ENCODE measurements at places on chromosomes 11 and 22. TPM values are rescaled to one million over a fixed set of nuclear protein-coding genes. Genes with fewer than 3 reads are reported as not detected.

DCHS1 gene
- 0.24 TPM for total RNA-seq

PLEKHB1 gene
- total RNA-seq, result 1.3 TPM

OR8G1 gene
- not detected for total RNA-seq

TMEM135 gene
- 28.8 TPM for total RNA-seq

GGT1 gene
- 61.0 TPM for total RNA-seq

NAALADL1 gene
- 12.7 TPM for total RNA-seq

SLC35F2 gene
- 38.0 TPM for total RNA-seq

DNA sequence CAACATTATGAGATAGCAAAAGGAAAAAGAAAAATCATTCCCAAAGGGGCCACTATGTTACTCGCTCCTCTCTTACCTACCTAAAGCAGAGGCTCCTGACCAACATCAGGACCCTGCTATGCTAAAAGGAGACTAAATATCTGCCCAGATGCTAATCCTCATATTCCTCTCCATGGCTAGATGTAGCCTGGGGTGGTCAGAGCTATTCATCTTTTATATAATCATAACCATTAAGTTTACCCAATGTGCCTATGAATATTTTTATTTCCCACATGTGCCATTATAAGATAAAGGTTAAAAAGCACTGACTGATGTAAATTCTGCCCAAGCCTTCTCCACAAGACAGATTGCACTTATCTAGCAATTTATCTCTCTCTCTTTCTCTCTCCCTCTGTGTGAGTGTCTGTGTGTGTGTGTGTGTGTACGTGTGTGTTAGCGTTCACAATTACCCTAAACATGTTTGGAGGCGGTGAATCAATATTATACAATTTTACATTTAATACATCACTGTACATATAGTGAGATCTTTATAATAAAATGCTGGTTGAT lies 41.2 kb upstream of the ANO5 start:
- no peaks in the 10 kb centered on the region for H3K4me1 ChIP-seq
- DNase-seq, result no peak
- no peaks in the 10 kb centered on the region for H3K27me3 ChIP-seq
- no peak overlapping the region for H3K27ac ChIP-seq

- H3K4me1 ChIP-seq, result peaks cover 5% of the 10 kb centered on the region
- no peaks in the 10 kb centered on the region for H3K36me3 ChIP-seq
- no peaks in the 10 kb centered on the region for H3K27me3 ChIP-seq
- peak overlapping the region; percentile 86 for H3K27ac ChIP-seq
Measured at GRCh38 chr11:66857234-66857926, 516 bp downstream of the LRFN4 start.

DNA sequence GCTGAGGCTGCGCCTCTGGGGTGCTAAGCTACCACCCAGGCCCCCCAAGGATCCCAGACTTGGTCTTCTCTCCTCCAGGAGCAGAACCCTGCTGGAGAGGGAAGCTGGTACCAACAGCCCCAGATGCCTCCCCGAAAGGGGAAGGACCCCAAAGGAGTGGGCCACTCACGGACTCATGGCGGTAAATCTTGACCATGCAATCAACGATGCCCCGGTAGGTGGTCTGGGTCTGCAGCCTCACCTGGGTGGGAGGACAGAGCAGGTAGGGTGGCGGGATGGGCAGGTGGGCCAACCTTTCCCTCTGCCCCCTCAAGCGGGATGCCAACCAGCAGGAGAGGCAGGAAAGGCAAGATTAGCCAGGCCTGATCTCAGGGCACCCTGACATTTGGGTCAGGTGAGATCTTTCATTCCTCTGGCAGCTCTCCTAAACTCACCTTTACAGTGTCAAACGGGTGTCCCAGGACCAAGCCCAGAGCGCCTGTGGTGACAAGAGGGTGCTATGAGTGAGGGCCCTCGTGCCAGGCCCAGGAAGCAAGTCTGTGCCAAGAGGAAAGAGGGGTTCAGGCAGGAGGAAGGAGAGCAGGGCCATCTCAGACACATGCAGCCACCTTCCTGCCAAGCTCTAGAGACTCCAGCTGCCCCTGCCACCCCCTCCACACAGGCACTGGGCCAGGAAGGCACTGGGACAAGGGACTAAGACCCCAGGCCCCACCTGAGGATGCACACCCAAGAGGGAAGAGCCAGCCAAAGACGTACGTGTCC lies 2.6 kb downstream of the SLC25A45 start:
- no peak overlapping the region for H3K27ac ChIP-seq
- peak overlapping the region; percentile 19 for H3K4me3 ChIP-seq

DNA sequence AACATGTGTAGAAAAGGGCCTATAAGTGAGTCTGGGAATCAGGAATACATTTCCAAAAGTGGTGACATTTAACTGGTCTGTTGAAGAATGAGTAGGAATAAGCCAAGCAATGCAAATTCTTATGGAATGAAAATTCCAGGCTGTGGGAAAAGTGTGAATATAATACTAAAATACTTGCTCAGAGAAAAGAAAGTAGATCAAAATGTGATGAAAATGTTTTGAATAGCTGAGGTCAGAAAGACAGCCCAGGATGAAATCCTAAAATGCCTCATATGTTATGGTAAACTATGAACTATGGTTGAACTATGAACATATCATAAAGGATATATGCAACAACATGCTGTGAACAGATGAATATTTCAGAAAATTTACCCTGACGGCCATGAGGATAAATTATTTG lies 688.3 kb upstream of the FAT3 start:
- no peaks in the 10 kb centered on the region for H3K27me3 ChIP-seq
- no peaks in the 10 kb centered on the region for H3K36me3 ChIP-seq
- H3K27ac ChIP-seq, result no peak overlapping the region
- no peak for DNase-seq

- H3K27ac ChIP-seq, result no peak overlapping the region
- no peaks in the 10 kb centered on the region for H3K4me1 ChIP-seq
- H3K4me3 ChIP-seq, result no peak overlapping the region
- no peak for DNase-seq
Measured at GRCh38 chr22:45397806-45398205, 15.6 kb downstream of the SMC1B start.

DNA sequence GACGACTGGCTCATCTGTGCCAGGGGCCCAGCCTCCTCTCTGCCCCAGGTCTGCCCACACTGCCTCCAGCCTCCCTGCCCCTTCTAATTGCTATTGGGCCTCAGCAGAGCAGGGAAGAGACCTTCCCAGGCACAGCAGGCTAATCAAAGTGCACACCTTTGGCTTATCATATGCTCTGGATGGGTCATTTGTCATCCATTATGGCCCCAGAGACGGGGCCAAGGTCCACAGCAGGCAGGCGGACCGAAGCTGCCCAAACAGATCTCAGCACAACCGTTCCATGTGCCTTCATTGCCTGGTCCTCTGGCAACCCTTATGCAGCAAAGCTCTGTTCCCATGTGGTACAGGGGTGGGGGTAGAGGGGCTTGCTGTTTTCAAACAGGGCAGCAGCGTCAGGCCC lies 66.6 kb downstream of the TP53I11 start:
- no peak overlapping the region for H3K4me3 ChIP-seq
- DNase-seq, result no peak
- peaks cover 3% of the 10 kb centered on the region for H3K27me3 ChIP-seq

DNA sequence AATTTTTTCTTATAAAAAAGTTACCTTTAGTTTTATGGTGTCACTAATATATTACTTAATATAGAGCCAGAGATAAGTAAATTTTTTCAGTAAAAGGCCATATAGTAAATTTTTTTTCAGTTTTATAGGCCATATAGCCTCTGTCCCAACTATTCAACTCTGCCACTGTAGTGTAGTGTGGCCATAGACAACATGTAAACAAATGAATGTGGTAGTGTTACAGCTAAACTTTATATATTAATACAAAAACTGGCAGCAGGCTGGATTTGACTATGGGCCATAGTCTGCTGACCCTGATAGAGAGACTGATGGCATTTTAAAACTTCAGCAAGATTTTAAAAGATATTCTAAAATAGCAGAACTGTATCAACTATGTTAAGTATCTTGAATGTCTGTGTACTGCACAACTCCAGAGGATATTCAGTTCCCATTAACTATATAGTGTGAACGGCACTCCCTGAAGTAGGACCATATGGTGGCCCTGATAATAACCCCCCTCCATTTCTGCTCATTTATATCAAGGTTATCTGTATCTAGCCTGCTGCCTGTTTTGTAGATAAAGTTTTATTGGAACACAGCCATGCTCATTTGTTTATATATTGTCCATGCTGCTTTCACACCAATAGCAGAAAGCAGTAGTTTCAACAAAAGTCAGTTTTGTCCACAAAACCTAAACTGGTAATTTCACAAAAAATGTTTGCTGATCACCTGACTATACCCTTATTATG lies 71.6 kb downstream of the PRMT3 start:
- H3K36me3 ChIP-seq, result peaks cover 10% of the 10 kb centered on the region
- H3K27ac ChIP-seq, result no peak overlapping the region
- H3K27me3 ChIP-seq, result no peaks in the 10 kb centered on the region
- no peak for DNase-seq
- no peaks in the 10 kb centered on the region for H3K4me1 ChIP-seq
- H3K4me3 ChIP-seq, result no peak overlapping the region

DNA sequence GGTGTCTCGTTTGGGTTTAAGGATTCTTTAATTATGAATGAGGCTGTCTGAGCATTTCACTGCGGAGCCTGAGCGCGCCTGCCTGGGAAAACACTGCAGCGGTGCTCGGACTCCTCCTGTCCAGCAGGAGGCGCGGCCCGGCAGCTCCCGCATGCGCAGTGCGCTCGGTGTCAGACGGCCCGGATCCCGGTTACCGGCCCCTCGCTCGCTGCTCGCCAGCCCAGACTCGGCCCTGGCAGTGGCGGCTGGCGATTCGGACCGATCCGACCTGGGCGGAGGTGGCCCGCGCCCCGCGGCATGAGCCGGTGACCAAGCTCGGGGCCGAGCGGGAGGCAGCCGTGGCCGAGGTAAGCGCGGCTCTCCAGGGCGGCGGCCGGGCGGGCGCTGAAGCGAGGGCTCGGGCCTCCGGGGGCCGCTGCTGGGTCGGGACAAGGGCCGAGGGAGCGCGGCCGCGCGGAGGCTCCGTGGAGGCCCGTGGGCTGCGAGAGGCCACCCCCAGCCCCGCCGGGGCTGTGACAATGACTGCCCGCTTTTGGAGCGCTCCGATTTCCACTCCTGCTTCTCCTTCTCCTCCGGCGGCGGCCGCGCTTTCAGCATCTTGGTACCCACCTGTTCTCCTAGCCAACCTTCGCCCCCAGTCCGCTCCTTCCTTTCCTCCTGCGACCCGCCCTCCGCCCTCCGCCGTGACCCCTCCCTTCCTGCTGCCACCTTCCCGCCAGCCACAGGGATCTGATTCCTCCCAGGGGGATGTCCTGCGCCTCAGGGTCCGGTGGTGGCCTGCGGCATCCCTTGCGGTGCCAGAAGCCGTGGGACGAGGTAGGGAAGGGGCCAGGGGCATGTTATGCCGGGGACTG lies at the start of gene EXT2:
Gene EXT2, plus strand, starts transcription at position 173 of the 854 bp plus-strand sequence. CDS start 12,035 bp downstream, outside the sequence.
- peak within 1 kb of the TSS; percentile 50 for H3K27ac ChIP-seq
- peak; percentile 82 for DNase-seq
- H3K4me3 ChIP-seq, result peak within 1 kb of the TSS; percentile 87
- H3K4me1 ChIP-seq, result peaks cover 30% of the 10 kb centered on the region
- H3K27me3 ChIP-seq, result no peaks in the 10 kb centered on the region

DNA sequence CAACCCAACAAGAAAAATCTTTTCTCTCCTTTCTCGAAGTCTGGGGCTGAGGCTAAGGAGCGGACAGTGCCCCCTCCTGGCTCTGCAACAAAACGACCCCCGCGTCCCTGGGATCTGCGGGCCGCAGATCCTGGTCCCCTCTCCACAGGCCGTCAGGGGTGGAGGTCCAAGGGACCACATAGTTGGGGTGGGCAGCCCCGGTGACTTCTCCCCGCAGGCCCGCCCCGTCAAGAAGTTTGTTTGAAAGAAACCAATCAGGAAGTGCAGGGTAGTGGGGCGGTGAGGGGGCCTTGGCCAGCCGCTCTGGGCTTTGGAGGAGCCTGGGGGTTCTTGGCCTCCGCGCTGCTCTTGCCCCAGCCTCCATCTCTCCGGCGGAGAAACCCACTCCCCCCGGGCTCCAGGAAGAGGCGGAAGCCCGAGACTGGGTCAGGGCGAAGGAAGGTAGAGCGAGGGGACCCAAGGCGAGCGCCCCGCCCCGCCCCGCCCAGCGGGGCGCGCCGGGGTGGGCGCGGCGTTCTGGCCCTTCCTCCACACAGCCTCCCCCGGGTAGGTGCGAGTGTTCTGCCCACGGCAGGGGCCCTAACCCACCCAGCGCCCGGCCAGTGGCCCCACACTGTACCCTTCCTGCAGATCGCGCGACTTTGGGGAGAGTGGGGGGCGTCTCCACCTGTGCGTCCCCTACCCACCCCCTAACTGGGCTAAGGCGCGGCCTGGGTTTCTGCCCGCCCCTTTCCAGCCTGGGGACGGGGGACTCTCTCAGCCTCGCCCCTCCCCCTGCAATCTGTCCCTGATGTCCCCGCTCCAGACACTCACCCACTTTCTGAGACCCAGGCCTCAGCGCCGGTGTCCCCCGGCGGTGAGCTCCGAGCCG lies 1.3 kb downstream of the TP53I11 start:
- peaks cover under 1% of the 10 kb centered on the region for H3K4me1 ChIP-seq
- H3K27me3 ChIP-seq, result peaks cover 22% of the 10 kb centered on the region
- no peaks in the 10 kb centered on the region for H3K36me3 ChIP-seq
- peak overlapping the region; percentile 51 for H3K4me3 ChIP-seq
- DNase-seq, result no peak
- H3K27ac ChIP-seq, result no peak overlapping the region

- no peaks in the 10 kb centered on the region for H3K27me3 ChIP-seq
- no peaks in the 10 kb centered on the region for H3K4me1 ChIP-seq
- H3K36me3 ChIP-seq, result no peaks in the 10 kb centered on the region
- H3K27ac ChIP-seq, result no peak overlapping the region
- no peak overlapping the region for H3K4me3 ChIP-seq
Measured at GRCh38 chr11:112722876-112723275, 238.3 kb upstream of the NCAM1 start.

GRCh38 chr11:125286486-125286885 lies 121.9 kb downstream of the PKNOX2 start:
- no peak overlapping the region for H3K27ac ChIP-seq
- no peaks in the 10 kb centered on the region for H3K36me3 ChIP-seq
- DNase-seq, result no peak
- no peaks in the 10 kb centered on the region for H3K4me1 ChIP-seq
- H3K27me3 ChIP-seq, result peaks cover 3% of the 10 kb centered on the region

- peaks cover 9% of the 10 kb centered on the region for H3K27me3 ChIP-seq
- DNase-seq, result no peak
- no peak overlapping the region for H3K27ac ChIP-seq
Measured at GRCh38 chr11:10263929-10264328, 30.1 kb downstream of the SBF2 start.

- DNase-seq, result no peak
- no peaks in the 10 kb centered on the region for H3K4me1 ChIP-seq
- no peak overlapping the region for H3K4me3 ChIP-seq
- no peak overlapping the region for H3K27ac ChIP-seq
- peaks cover 5% of the 10 kb centered on the region for H3K27me3 ChIP-seq
- H3K36me3 ChIP-seq, result no peaks in the 10 kb centered on the region
Measured at GRCh38 chr22:42758931-42759629, 38.4 kb upstream of the A4GALT start.

DNA sequence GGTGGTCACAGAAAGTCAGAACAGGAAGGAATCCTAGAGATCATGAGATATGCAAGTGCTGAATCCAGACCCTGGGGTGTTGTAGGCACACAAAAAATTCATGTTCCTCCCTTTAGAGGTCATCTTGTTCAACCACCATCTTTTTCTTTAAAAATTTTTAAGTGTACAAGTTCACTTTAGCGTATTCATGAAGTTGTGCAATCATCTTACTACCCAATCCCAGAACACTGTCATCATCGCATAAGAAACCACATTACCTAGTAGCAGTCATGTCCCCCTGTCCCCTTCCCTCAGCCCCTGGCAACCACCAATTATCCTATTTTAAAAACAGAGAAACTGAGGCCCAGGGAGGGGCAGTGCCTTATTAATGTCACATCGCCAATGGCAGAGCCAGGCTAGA lies 20.3 kb upstream of the WNT11 start:
- H3K27me3 ChIP-seq, result peaks cover 16% of the 10 kb centered on the region
- no peak overlapping the region for H3K4me3 ChIP-seq
- peaks cover 15% of the 10 kb centered on the region for H3K4me1 ChIP-seq
- no peak overlapping the region for H3K27ac ChIP-seq
- H3K36me3 ChIP-seq, result no peaks in the 10 kb centered on the region
- no peak for DNase-seq
